ENCODE measurements at places on chromosomes 11 and 22.
A peak's percentile ranks its signal among the peaks of the same experiment; 100 is the strongest.

DNA sequence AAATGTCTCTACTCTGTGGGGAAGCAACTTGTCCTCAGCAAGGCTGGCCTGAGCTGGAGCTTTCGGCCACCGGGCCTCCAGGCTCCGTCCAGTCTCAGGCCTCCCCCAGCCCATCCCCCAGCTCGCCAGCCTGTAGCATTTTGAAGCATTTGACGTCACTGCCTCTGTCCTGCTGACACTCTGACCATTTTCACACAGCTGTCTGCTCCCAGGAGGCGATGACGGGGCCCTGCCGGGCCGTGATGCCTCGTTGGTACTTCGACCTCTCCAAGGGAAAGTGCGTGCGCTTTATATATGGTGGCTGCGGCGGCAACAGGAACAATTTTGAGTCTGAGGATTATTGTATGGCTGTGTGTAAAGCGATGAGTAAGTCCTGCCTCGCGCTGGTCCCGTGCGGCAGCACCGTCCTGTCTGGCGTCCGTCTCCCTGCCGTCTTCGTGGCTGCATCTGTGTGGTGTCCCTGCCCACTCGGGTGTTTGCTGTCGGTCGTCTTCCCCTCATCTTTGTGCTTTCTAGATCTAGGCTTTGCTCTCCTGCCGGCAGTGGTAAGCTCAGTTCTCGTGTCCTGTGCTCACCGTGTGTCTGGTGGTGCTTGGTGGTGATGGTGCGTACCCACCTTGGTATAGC, 36.1 kb upstream of the ST14 start:
- no peak for DNase-seq

- DNase-seq: no peak
These were observed 24.6 kb upstream of the ZBTB16 start for GRCh38 chr11:114034956-114035355.

DNA sequence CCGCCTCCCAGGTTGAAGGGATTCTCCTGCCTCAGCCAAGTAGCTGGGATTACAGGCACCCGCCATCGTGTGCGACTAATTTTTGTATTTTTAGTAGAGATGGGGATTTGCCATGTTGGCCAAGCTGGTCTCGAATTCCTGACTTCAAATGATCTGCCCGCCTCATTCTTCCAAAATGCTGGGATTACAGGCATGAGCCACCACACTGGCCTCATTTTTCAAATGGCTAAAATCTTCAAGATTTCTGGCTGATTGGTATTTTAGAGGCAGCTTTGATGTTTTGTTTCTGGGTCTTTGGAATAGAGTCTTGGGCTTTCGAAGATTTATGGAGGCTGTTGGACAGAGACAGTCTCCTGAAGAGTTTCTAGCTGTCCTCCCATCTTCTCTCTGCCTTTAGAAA, 5.8 kb upstream of the SLC3A2 start:
- no peak for DNase-seq

GRCh38 chr11:18986744-18987143, 47.5 kb upstream of the MRGPRX1 start:
- DNase-seq: no peak

DNA sequence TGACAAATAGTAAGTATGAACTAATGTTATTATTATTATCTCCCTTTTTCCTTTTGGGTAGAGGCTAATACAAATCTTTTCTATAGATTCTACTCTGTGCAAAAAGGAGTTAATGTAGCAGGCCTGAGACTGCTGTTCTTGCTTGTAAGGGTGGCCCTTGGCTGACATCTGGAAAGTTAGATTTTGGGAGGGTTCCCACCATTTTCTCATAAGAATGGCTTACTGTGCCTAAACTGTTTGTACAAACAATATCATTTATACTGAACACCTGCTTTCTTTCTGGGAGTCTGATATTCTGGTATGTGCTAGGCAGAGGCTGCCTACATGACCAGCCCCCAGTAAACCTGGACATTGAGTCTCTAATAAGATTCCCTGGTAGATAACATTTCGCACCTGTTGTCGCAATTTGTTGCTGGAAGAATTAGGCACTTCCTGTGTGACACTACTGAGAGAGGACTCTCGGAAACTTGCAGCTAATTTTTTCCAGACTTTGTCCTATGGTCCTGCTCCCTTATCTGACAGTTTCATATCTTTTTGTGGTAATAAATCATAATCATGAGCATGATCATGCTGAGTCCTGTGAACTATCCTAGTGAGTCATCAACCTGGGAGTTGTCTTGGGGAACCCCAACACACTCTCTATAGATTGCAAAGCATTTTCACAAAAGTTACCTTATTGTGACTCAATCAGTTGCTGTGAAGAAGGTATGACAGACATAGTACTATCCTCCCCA, 257.7 kb upstream of the CCDC90B start:
- DNase-seq: no peak

DNA sequence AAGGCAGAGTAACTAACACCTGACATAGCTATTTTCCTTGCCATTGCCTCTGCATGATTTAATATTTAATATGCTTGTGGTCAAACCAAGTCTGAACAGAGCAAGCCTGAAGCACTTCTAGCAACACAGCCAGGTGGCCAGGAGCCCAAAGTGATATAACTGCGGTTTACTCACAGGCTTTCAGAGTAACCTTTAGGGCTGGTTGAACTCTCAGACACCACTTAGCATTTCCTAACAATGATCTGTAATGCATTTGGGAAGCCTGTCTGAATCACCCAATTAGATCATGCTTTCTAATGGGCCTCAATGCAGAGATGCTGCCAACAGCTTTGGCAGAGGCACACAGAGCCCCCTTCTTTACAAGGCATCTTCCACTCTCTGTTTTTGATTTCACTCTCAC, 96.1 kb downstream of the FDX1 start:
- DNase-seq: no peak

DNA sequence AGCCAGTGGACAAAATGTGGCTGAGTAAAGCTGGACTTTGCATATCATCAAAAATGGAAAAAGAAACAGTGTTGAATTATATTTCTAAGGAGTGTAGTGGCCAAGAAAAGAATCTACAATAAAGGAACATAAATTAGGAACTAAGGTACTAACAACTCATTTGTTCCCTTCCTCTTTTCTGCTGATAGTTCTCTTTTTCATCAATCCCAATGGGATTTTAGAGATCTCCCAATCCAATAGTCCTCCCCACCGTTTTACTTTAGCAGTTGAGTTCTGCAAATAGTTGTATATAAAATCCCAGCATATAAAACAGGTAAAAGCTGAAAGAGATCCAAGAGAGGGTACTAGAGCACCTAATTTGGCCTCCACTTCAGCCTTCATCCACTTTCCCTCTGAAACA, 2.0 kb downstream of the PRCP start:
- no peak for DNase-seq

GRCh38 chr11:36090356-36091109, 146.7 kb downstream of the LDLRAD3 start:
- no peak for DNase-seq

DNA sequence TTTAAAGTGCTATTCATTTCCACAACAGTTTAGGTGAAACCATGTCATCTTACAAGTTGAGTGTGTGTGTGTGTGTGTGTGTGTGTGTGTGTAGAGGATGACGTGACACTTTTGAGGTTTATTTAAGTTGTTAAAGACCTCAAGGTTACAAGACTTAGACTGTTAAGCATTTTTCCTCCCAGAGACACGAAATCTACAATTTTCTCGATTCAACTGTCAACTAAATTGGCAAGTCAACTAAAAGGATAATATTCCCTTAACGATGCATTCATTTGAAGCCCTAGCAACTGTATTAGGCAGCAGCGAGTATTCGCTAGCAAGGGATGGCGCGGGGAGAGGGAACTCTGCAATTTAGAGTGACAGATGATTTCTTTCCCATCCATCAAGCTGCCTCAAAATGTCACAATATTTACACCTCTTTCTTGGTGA, 17.6 kb upstream of the BDNF start:
- no peak for DNase-seq

GRCh38 chr11:20609727-20610707, 10.6 kb downstream of the SLC6A5 start:
- peak; percentile 53 for DNase-seq

GRCh38 chr11:2698386-2699184, 1.2 kb downstream of the KCNQ1OT1 start:
- DNase-seq: no peak

DNA sequence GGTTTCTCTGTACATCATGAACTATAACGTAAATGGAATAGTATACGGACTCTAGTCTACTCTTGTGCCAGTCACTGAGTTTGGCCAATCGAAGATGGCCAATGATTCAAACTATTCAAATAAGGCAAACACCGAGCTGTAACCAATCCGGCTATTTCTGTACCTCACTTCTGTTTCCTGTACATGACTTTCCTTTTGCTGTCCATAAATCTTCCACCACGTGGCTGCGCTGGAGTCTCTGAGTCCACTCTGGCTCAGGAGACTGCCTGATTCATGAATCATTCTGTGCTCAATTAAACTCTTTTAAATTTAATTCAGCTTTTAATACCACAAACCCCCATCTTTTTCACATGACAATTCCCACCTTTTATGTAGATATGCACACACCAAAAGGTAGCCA, 1.5 kb upstream of the JAML start:
- DNase-seq: no peak

DNA sequence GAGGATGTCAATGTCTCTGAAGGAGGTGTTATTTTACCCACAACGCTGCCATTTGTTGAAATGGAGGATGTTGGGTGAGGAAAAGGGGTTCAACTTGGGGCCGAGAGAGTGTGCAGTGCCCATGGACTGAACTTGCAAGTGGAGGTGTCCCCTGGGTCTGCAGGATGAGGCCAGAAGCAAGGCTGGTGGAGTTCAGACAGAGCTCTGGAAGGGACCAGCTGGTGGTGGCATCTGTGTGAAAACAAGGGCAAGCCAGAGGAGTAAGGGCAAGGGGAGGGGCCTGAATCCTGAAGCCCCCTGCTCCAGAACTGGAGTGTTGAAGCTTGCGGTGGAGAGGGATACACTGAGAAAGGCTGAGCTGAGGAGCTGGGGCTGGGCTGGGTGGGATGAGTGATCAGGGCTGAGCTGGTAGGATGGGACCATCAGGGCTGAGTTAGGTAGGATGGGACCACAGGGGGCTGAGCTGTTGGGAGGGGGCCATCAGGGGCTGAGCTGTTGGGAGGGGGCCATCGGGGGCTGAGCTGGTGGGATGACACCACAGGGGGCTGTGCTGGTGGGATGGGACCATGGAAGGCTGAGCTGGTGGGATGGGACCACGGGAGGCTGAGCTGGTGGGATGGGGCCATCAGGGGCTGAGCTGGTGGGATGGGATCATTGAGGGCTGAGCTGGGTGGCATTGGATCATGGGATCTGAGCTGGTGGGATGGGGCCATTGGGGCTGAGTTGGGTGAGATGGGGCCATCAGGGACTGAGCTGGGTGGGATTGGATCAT, 13.4 kb upstream of the CTSD start:
- DNase-seq: no peak

DNA sequence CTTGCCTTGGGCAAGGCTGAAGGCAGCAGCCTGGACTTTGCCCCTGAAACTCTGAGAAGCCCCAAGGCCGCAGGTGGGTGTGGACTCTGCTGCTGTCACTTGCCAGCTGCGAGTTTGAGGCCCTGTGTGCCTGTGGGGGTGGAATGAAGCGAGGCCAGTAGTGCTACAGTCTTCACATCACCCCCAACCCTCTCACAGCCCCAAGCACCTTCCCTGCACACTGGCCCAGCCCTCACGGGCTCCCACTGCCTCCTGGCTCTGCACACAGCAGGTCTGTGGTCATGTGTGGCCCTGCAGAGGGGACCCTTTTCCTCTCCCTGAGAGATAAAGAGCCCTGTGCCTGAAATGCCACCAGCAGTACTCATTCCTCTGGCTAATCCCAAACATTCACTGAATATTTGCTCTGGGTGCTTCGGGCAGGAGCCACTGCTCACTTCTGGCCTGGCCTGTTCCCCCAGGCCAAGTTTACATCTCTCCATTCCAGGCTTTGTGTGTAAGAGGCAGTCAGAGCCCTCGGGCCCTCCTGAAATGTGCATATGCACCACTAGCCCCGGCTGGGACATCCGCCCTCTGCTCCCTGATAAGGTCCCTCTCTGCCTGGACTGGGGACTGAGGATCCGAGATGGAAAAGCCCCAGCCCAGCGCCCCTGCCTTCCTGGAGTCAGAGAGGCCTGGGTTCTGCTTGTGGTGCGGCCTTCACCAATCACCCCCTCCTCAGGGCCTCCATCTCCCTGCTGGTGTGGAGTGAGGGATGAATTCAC, 17.7 kb downstream of the MGAT3 start:
- no peak for DNase-seq

- DNase-seq: no peak
These were observed 718.8 kb downstream of the CNTN5 start for GRCh38 chr11:99739464-99740089.

GRCh38 chr11:86784241-86784681, 16.1 kb upstream of the PRSS23 start:
- DNase-seq: no peak

DNA sequence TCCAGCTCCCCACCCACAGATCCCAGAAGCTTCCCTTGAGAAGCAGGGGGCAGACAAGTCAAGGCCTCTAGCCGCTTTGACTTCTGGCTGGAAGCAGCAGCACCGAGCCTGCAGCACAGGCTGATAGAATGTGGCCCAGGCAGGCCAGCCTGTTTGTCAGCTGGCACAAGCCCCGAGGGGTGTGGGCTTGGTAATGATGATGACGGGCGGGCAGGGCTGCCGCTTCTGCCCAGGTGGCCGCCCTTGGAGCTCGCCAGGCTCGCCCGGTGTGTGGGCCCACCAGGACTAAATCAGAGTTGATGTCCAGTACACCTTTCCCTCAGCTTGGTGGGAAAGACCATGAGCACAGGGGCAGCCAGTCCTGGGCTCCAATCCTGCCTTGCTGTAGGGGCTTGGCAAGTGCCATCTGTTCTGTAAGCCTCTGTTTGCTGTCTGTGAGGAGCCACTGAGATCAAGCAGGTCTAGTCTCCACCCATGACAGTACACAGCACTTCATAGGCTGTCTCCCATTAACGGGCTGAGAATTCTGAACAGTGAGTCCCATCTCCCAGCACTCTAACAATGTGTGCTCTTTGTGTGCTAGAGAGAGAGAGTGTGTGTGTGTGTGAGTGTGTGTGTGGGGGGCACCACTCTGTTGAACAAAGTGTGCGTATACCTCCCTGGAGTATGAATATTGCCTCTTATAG, 26.8 kb downstream of the MICAL2 start:
- no peak for DNase-seq

DNA sequence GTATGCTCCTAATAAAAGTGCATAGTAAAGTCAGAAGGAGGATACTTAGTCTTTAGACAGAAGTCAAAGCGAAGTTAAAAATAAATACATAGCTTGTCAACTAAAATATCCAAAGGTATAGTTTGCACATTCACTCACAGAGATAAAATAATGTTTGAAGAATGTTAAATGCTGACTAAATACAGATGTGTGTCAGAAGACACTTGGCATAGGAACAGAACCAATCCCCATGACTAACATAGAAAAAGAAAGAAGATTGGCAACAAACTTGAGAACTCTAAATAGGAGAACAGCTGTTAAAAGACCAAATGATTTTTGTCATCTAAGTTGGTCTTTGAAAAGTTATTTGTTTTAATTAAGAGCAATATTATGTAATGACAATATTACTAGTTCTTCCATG, 1172.1 kb upstream of the RAG2 start:
- DNase-seq: no peak

DNA sequence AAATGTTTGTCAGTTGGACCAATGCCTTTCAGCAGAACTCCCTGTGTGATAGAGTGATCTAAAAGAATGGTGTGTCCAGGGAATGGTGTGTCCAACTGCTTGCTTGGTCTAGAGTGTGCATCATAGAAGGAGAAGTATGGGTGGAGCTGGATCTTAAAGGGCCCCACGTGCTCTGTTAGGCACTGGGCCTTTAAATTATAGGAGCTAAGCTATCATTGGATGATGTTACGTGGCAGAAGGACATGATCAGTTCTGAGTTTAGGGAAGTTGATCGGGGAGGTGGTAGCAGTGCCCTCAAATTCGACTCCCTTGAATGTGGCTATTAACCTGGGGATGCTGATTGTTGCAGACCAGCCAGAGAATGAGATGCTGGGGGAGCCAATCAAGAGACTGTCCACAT, 16.4 kb downstream of the STX3 start:
- no peak for DNase-seq

Data from CD4-positive, alpha-beta T cell treated with Interleukin-10 for 1 hour (primary cell).